ENCODE measurements at places on chromosomes 4 and X.

DNA sequence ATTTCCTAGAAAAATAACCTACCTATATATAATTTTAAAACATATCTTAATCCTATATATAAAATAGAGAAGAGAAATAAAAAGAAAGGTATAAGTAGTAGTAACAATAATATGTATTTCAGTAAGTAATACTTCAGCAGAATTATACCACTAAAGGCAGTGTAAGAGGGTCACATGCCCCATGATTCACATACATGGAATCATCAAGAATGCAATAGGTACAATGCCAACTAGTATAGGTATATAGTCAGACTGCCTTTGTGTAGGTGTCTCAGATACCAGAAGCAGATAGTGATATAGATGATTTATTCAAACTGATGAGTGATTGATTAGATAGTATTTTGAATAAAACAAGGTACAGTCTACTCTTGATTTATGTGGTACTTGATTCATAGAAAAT, 9.4 kb downstream of the AIMP1 start:
- DNase-seq: no peak

GRCh38 chr4:11518754-11519153, 90.1 kb upstream of the HS3ST1 start:
- no peak for DNase-seq

GRCh38 chr4:127772769-127773671, 9.1 kb upstream of the HSPA4L start:
- no peak for DNase-seq

DNA sequence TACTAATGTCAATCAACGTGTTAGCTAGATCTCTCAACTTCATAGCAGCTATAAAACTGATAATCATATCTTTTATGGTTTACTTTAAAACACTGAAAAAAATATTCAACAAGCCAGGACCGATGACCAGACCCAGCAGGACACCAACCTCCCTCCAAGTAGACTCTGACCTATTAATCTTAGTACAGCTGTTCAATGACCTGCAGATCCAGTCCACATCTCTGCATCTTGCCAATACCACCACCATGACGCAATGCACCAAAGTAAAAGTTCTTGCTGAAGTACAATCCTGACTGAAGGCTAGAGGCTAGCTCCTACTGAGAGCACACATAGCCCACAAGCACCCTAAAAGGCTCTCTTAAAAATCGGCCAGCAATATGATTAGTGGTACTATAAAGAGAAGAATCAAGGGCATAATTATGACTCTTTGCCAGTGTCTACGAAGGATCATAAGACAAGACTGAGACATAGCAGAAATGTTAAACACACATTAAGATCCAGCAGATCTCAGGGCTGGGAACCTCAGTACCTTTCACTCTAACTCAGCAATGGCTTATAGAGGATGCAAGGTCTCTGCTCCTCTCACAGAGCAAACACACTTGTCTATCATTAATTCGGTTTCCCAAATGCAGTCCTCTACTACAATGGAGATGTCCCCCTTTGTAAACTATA, 7.6 kb downstream of the MED14 start:
- DNase-seq: no peak

DNA sequence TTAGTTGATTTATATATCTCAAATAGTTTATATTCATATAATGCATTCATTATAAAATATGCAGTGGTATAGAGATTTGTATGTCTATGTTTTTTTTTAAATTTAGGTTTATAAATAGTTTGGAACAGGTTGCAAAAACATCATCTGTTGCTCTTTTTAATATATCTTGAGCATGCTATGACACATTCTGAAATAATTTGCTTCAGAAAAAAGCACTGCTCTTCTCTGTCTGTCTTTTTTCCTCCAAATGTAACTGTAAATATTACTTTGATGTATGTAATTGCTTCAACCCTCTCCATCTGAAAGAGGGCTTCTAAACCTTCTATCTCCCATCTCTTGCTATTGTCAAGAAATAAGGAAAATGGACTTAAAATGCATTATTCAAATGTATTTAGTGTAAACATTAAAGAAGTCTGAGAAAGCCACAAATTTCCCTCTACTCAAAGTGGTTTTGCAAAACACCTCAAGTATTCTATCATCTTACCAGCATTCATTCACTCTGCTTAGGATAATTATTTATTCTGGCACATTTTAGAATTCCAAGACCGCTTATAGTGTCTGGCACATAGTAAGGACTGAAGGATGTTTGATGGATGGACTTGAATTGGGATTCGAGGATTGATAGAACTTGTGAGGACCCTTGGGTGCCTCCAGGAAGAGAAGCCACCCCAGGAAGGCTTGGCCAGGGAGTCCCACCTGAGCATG, 87.8 kb downstream of the CLNK start:
- DNase-seq: no peak

DNA sequence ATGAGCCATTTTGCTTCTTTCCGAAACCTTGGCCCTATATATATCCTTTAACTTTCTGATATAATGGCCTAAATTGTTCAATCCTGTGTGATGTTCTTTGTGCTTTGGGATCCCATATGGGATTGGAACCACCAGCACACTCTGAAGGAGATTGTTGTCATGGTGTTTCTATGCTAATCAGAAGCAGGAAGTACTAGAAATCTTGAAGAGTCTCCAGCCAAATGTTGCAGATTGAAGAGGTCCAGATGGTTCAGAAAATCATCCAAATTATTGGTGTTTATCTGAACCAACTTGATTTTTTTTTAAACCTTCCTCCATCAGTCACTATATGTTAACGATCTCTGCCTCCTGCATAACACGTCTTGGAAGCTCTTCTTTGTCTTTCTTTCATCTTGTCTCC, 72.8 kb downstream of the KIT start:
- no peak for DNase-seq
